Urothelium cell line (cell line): ENCODE measurements at places on chromosomes 7 and 10.
A peak's percentile ranks its signal among the peaks of the same experiment; 100 is the strongest.

DNA sequence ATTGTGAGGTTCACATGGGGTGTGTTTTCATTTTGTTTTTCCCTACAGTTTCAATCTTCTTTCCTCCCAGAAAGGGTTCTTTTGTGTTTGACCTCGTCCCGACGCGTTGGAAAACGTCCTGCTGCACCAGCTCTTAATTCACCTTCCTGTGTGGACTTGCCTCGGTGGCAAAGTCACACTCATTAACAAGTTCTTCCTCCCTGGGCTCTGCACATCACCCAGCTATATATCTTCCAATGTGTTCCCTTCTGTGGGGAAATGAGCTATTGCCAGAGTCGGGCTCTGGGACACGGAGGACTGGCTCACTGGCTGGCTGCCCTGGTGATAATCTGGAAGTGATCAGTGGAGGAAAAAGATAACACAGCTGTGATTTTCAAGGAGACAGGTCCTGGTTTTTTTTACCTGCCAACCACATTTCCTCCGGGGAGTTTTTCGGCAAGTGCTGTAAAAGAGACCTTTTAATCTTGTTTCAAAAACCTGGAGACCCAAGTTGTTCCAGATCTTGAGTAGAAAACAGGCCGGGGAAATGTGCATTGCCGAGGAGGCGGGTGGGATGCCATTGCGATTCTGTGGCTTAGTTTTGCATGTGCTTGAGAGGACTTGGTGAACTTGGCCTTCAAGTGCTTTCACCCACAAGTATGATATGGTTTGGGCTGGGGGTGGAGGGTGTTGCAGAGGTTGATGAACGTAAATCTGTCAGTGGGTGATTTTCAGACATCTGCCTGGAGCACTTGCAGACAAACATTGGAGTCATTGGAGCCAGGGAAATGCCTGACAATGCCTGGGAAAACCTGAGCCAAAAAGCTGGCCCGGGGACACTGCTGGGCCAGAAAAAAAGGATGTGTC, 96.5 kb upstream of the CREB5 start:
- DNase-seq, result no peak

DNA sequence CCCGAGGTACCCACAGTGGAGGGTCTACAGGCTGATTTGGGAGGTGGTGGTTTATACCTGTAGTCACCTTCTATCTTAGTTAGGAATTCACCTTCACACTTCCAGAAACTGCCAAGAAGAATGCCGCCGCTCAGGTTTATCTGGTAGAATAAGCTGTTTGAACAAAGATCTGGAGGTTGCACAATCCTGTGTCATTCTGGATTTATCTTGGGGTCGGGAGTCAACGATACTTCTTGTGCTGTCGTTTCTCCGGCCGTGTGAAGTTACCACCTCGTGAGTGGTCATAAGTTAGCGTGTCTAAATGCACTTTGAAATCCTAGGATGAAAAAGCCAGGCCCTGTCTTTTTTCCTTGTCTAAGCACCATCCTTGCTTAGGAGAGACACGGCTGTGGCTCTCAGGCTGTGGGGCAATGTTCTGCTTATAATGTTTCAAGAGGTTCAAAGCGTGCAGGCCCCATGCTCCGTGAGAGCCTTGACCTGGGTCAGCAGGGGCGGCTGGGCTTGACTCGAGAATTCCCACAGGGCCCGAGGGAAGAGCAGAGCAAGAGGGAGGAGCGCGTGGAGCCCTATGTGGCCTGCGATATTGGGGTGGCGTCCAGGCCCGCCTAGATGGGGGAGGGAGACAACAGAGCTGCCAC, 35.5 kb downstream of the GRIFIN start:
- DNase-seq, result no peak

DNA sequence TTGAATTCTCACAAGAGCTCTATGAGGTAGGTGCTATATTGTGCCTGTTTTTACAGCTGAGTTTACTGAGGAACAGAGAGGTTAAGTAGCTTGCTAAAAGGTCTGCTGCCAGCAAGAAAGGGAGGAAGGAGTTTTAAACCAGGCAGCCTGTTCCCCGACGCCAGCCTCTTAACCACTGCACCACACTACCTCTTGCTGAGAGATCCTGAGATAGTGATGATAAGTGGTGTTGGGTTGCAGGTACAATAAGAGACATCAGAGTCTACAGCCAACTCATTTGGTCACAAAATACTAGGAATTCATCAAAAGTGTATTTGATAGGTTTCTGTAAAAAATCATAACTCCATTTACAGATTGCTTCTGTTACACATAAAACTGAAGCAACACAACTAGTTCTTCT, 8.0 kb downstream of the CCDC71L start:
- no peak for DNase-seq

DNA sequence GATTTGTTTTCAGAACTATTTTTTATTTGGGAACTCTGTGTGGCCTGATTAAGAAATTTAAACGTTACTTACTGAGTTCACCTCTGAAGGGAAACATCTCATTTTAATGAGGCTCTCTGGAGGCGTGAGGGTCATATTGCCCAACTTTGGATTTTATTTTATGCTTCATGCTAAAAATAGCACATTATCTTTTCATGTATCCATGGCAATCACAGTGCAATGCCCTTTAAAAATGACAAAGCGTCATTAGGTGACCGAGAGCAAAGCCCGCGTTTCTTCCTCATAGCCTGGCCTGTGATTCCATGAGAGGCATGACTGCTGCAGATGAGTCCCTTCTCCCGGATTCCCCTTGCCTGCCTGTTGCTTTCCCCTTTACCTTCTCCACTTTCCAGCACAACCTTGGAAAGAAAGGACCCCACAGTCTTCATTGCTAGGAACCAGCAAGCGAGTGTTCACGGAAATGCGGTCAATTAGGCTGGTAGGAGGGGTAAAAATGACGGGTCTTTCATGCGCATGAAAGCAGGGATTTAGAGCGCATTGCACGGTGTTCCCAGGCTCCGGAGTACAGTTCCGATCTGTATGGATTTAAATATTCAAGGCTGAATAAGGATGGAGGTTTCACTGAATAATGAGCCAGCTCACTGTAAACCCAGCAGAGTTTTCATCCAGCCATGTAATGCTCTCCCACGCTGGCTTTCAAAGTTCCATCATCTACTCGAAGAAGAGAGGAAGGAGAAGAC, 98.2 kb upstream of the PITRM1 start:
- no peak for DNase-seq

DNA sequence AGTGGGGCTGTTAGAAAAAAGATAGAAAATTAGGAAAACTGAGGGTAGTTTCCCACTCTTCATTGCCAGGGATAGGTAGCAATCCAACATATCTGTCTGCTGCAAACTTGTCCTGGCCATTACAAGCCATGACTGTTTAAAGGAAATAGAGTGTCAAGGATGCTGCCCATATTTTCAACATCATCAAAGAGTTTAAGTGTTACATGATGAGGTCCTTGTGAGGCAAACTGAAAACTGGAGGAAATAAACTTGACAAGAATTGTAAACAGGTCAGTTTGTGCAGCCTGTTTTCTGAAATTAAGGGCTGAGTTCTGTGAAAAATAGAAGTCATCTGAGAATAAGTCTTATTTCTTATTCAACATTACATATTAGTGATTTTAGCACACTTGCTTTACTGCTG, 78.0 kb downstream of the VWDE start:
- DNase-seq, result no peak

DNA sequence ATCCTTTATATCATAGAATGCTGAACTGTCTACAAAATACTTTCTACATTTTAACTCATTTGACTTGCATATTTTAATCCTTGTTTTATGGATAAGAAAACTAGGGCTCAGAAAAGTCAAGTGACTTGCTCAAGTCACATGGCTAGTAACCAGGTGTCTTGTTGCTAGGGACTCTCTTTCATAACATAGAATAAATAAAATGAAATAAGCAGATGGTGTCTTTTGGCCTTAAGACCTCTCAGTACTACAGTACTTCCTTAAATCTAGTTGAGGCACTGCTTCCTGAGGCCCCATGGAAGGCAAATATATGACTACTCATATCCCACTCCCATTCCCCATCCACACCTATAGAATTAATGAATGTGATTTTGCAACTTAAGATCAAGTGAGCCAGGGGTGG, 87.9 kb downstream of the CDK6 start:
- DNase-seq, result no peak

- peak; percentile 73 for DNase-seq
Observed at GRCh38 chr10:34814223-34814912, 728 bp downstream of the PARD3 start.

DNA sequence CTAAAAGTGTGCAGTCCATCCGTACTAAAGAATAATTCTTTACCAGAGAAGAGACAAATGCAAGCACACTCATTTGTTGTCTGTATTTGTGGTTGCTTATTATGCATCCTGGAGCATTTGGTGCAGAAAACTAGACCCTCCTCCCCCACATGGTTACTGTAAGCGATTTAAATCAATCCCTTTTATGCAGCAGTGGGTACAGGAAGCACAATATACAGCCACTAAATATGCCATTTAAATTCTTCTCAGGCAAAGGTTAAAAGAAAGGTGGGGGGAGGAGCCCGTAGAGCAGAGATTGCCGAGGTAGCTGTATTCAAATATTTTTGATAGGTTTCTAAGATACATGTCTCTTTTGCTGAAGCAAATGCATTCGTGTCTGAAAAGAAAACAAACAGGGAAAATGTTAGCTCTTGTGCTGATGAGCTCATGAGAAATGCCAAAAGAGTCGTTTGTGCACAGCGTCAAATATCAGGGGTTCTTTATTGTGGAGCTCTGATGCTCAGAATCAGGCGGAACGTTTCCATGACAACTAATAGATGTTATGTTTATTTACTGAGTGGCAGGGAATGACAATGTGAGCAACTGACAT, 131.3 kb upstream of the NPVF start:
- DNase-seq, result no peak

DNA sequence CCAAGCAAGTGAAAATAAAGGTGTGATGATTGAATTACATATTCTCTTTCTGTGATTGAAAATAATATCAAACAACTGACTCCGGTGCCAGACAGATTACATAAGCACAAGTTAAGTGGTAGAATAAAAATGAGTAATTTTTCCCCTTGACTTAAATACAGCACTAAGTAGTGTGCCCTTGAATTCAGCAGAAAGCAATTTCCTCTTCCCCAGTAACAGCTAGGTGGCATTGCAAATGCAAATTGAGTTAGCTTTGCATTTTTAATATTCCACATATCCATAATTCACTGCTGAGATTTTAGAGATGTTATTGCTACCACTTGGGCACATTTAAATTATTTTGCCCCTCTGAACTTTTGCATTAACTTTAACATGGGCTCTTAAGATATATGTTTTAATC, 89.8 kb upstream of the NPVF start:
- DNase-seq, result no peak
